ENCODE measurements at places on chromosomes 1 and 21.

- no peak for DNase-seq
These were observed 665.1 kb upstream of the PLXNA2 start for GRCh38 chr1:208909011-208909984.

DNA sequence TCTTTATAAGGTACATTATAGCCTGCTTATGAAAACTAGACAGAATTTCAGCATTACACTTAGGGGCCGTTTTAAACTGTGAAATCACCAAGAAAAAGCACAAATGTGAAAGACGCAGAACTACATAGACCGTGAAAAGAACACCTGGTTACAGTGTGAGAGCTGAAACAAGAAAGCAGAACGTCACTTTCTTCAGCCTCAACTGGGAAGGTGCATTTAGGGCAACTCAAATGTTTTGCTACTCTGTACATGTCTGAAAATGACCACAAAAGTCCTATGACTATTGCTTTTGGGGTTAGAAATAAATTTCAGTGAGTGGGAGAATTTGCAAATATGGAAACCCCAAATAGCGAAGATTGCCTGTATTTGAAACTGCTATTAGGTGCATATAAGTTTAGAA, 268.7 kb downstream of the OLFM3 start:
- no peak for DNase-seq

GRCh38 chr1:23249787-23250454, 32.6 kb upstream of the HTR1D start:
- DNase-seq: no peak

DNA sequence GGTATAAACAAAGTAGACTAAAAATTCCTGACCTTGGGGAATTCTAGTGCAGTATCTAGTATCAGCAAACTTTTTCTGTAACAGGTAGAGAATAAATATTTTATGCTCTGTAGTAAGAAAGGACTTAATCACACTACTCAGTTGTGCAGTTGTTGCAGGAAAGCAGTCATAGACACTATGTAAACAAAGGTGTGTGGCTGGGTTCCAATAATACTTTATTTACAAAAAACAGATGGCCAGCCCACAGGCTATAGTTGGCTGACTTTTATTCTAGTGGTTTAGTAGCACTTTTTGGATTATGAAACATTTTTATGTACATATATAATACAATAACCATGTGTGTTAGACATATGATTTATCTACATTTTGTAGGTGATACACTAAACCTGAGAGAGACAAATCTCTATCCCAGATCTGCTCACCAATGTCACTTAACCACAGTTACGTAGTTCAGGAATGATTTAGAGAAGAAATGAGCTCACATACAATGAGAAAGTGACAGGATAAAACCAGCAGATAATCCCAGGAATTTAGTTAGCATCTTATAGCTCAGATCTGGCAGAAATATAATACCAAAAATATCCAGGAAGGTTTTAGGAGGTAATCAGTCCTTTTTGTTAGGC, 56.1 kb downstream of the MIER1 start:
- DNase-seq: no peak
